ENCODE measurements at places on chromosomes 11 and 22. TPM values are rescaled to one million over a fixed set of nuclear protein-coding genes. Genes with fewer than 3 reads are reported as not detected.

GRCh38 chr11:94494126-94494680 is 419 bp downstream of the ANKRD49 start:
- DNase-seq = peak; percentile 12

The VPS26B gene
- 42.2 TPM for total RNA-seq

The OTOG gene
- not detected for total RNA-seq

DNA sequence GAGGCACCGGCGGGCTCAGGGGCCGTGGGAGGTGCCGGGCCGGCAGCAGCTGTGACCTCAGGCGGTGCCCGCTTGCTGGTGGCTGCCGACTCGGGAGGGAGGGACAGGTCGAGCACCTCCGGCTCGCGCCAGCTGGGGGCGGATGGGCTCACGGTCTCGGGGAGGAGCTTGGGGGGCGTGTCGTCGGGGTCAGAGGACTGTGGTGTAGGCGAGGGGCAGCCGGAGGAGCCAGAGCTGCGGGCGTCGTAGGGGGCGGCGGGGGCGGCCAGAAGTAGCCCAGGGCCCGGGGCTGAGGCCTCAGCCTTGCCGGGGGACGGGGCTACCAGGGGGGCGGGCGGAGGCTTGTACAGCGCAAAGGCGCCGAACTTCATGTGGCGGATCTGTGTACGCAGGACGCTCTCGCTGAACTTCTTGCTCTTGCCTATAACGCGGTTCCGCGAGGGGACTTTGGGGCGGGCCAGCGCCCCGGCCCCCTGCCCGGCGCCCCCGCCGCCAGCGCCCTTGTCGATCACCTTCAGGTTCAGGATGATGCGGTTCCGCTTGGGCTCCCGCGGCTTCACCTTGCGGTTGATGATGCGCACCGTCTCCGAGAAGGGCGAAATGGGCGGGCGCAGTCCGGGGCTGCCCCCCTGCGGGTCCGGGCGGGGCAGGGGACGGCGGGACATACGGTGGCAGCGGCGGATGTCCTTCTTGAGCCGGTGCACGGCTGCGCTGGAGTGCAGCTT is 5.5 kb downstream of the CBX6 start:
- DNase-seq = no peak

The RAD9A gene
- 4.3 TPM for total RNA-seq

DNA sequence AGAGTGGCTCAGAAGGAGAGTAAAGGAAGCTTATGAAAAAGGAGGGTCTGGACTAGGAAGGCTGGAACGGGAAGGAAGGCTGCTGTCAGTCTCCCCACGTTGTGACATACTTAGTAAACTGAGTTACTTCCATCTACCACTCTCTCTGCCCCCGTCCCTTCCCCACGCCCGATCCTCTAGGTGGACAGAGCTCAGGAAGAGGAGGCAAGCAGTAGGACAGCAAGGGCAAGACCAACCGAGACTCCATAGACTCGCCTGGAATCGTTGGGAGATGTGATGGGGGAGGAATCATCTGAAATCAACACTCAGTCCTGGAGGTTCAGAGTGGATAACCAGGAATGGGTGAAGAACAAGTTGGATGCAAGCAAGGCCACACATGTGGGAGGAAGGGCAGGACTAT is 240.7 kb downstream of the BUD13 start:
- DNase-seq = no peak

DNA sequence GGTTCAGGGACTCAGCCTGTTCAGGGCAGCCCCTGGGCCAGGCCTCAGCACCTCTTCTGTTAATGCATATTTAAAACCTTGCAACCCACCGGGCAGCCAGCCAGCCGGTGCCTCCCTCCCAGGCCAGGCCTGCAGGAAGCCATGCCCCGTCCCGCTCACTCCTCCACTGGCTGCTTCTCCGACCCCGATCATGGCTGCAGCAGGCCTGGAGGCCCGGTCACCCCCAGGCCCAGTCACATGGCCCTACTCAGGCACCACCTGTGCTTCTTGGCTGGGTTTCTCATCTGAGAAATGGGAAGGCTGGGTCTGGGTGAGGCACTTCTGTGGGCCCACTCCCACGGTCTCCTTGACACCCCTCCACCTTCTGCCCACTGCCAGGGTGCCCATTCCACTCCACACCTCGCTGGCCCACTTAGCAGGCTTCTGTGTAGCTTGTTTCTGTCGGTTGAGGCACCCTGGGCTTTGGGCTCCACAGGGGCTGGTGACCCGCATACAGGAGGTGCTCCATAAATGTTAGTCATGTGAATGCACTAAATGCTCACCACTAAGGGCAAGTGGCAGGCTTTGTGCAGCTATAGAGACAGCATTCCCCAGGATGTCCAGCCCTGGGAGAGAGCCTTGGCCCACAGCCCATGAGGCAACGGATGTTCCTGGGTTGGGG is 11.4 kb downstream of the RTN4R start:
- DNase-seq = no peak

DNA sequence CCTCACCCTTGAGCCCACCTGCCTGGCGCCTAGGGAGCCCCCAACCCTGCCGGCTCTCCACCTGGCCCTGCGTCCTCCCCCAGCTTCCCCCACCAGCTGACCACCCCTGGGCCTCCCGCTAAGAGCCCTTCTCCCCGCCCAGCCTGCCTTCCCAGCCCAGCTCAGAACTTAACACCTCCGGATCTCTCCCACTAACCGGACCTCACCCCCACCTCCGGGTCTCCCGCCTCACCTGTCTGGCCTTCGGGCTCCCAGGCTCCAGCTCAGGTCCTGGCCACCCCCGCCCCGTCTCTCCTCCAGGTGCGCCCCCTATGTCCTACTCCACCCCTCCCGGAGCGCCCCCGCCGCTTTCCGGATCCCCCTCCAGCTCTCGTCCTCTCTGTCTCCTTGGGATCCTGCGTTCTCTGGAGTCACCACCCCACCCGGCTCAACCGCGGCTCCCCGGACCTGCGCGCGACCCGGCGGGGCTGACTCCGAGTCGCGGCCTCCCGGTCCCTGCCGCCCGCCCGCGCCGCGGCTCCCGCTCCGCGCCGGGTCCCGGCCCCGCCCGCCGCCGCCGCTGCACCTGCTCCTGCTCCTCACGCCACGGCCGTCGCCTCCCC is at the start of gene KCNJ11:
Gene KCNJ11, minus strand, starts transcription at position 51 of the 602 bp plus-strand sequence. CDS start 568 bp downstream, outside the sequence.
- DNase-seq = no peak

- no peak for DNase-seq
These were observed 14.4 kb upstream of the TPCN2 start for GRCh38 chr11:69034123-69034867.

The MMP8 gene
- under 0.01 TPM for total RNA-seq

The OR4A16 gene
- not detected for total RNA-seq

DNA sequence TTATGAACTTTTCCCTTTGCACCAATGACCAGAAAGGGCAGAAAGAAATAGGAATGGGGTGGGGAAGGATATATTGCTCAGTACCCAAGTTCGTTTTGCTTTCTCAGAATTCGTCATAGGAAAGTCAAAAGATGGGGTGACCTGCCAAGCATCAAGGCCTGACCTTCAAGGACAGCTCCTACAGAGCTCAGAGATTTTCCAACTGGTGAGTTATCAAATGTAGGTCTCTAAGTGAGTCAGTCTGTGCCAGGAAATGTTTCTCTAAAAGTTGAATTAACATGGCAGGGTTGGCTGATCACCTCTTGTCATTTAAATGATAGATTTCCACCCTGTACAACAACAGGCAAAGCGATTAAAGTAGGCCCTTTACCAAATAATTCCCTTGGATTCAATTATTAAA is 307.2 kb downstream of the CADM1 start:
- no peak for DNase-seq

The RASGRP2 gene
- total RNA-seq = 12.5 TPM

DNA sequence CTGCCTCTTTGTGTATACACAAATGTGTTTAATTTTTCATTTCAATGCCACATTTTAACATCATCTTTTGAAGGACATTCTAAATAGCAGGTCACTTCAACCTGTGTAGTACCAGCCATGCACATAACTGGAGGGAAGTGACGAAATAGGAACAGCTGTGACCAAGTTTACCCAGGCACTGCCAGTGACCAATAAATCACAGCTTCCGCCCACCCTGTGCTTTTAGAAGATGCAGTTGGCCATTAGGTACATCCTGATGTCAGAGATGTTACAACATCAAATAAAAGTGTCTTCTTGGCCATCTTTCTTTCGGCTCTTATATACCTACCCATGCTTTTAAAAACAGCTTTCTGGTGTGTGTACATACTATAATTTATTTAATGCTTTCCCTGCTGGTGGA is 7.8 kb downstream of the LDLRAD3 start:
- peak; percentile 15 for DNase-seq

GRCh38 chr11:57543593-57543992 is 6.2 kb downstream of the SMTNL1 start:
- no peak for DNase-seq

GRCh38 chr22:36872084-36872483 is 11.3 kb downstream of the NCF4 start:
- DNase-seq = no peak

GRCh38 chr11:12377824-12378593 is 638 bp downstream of the PARVA start:
- DNase-seq = peak; percentile 89

The CYB5R2 gene
- 32.0 TPM for total RNA-seq

- DNase-seq = no peak
These were observed 39.7 kb downstream of the APLP2 start for GRCh38 chr11:130109386-130109785.

DNA sequence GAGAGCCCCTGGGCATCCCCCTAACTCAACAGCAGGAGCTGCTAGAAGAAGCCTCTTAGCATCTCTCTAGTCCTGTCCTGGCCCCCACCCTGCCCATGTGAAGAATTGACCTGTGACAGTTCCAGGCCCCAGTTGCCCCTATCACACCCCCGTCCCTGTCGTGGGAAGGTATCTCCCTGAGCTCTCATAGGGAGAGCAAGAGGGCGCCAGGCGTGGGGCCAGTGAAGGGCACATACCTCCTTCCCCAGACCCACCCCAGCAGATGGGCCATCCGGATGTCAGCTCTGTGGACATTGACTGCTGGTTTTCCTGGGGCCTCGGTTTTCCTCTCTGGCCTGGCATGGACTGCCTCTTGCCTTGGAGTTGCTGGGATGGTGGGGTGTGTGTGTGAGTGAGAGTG is 29.5 kb downstream of the CD82 start:
- no peak for DNase-seq

DNA sequence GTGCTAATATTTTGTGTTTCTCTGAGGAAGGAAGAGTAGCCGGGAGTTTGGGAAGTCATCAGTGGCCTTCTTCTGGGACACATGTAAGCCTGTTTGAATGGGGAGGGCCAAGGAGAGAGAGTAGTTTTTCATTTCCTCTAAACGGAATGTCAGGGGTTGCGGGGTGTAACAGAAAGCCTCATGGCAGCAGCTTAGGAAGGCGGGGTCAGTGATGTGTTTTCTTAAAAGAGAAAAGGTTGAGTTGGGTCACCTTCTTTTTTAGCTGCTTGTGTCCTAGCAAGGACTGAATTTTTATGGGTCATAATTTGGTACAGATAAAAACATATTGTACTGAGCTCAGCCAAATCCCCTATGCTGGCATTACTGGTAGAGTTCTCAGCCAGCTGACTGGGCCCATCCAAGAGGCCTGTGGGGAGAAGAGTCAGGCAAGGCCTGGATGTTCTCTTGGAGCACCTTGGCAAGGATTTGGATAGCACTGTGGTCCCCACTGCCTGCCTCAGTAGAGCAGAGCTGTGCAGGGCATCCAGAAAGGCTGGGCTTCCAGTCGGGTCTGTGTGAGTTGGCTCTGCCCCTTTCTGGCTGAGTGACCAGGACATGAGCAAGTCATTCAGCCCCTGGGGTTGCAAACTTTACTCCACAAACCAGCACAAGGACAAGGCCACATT is 29.4 kb upstream of the NAV2 start:
- no peak for DNase-seq

- no peak for DNase-seq
These were observed 12.3 kb upstream of the MPEG1 start for GRCh38 chr11:59225017-59225416.

The MS4A12 gene
- not detected for total RNA-seq

GRCh38 chr11:111801135-111801534 is 34.9 kb upstream of the PPP2R1B start:
- no peak for DNase-seq

All from fibroblast of villous mesenchyme (primary cell).